Stimulated activated CD8-positive, alpha-beta memory T cell treated with anti-CD3 and anti-CD28 coated beads, Interleukin-4, amount 100 ng/mL, for 24 hours (primary cell): ENCODE measurements at places on chromosomes 3 and 15.
A peak's percentile ranks its signal among the peaks of the same experiment; 100 is the strongest.

GRCh38 chr15:79028411-79028964, 62.1 kb downstream of the RASGRF1 start:
- no peak for DNase-seq

DNA sequence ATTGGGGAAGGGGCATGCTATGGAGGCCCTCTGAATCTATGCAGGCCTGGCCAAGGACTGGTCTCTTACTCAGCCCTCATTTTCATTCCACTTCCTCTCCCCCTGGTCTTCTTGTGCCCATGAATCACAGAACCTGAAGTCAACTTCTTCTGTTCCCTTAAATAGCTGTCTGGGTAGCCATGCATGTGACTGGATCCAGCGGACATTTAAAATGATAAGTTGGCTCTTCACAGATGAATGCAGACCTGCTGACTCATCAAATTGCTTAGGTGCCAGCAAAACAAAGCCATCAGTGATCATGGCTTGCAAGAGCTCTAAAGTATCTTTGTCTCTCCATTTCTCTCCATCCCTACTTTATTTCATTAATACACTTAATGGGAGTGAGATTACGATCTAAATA, 90.1 kb upstream of the CADPS start:
- DNase-seq, result no peak

DNA sequence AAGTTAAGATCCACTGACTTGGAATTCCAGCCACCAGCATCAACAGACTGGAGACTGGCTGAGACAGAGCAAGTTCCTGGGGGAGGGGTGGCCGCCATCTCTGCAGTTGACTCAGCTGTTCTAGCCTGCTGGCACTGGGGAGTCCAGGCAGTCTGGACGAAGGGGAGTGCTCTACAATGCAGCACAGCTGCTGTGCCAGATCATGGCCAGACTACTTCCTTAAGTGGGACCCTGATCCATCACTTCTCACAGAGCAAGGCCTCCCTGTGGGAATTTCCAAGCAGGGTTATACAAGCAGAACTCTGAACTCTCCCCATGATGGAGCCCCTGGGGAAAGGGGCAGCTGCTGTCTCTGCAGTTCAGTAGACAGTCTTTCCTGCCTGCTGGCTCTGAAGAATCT, 35.2 kb downstream of the PYGO1 start:
- no peak for DNase-seq

GRCh38 chr3:26281284-26281985, 341.1 kb upstream of the LRRC3B start:
- no peak for DNase-seq

DNA sequence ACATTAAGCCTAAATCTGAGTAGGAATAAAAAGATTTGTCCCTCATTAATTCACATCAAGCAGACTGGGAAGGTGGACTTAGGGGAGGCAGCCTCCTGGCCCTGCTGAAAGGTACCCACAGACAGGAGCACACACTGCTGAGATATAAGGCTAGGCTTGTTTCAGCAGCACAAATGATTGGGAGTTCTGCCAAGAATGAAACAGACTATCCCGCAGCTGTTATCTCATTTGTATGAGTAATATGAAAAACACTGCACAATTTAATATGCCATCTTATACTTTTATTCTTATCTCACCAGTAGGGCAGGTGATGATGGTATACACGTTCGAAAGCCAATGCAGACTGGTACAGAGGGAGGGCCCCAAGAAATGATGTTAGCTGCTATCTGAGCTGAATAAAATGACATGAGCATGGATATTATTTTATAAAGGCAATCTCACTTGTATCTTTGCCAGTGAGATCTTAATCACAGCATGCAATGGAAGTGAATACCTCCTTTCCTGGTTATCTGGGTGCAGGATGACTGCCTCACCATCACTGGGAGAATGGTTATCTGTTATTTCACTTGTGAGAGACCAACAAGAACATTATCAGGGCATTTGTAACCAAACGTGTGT, 258.7 kb upstream of the PPP2R3A start:
- DNase-seq, result no peak

DNA sequence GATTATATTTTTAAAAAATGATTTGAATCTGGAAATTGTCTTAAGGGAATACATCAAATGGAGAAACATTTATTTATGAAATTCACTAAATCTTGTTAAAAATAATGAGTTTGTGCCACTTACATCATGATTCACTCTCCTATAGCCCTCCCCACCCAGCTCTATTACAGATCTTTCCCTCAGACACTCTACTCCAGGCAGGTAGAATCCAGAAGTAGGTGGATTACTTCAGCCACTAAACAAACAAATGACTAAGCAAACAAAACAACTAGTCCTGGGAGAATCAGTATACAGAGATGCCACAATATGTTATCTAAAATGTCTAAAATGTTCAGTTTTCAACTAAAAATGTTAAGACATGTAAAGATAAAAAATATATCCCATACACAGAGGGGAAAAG, 608.1 kb upstream of the UBE2E2 start:
- DNase-seq, result no peak

DNA sequence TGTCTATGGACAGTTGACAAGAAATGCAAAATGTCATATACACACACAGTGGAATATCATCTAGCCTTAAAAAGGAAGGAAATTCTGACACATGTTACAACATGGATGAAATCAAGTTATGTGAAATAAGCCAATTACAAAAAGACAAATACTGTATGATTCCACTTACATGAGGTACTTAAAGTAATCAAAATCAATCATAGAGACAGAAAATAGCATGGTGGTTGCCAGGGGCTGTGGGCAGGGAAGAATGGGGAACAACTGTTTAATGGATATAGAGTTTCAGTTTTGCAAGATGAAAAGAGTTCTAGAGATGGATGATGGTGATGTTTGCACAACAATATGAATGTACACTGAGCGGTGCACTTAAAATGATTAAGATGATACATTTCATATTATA, 613.8 kb upstream of the ZNF385D start:
- DNase-seq, result no peak

DNA sequence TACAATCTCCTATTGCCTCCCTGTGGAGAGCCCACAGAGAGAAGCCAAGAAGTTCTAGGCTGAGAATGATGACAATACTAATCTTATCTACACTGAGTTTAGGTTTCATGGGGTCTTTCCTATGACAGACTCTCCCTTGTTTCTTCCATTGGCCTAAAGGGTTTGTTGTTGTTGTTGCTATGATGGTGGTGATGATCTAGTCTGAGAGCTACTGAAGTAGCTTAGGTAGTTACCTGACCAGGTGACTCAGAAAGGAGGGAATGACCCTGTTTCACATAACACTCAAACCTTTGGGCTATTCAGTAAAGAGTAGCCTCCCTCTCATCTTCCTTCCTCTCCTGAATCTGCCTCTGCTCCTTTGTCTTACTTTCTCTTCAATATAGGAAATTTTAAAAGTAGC, 170.2 kb downstream of the GMNC start:
- no peak for DNase-seq

DNA sequence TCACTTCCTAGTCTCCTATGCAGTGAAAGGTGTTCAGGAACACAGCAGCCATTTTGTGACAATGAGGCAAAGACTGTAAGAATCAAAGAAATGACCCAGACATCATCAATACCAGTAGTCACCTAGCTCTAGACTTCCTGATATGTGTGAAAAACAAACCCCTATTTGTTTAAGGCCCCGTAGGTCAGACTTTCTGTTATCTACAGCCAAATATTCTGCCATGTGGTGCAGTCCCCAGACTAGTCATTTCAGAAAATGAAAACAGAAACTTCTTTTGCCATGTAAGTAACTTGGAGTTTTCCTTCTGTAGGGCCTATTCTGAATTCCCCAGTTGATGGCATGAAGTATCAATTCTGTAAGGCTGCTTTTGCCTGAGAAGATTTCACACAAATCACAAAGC, 181.7 kb upstream of the SNTN start:
- DNase-seq, result no peak

- DNase-seq, result no peak
These were observed 80.1 kb downstream of the AQR start for GRCh38 chr15:34889476-34889875.

- DNase-seq, result no peak
These were observed 59.9 kb upstream of the LRTM1 start for GRCh38 chr3:54987719-54988118.

DNA sequence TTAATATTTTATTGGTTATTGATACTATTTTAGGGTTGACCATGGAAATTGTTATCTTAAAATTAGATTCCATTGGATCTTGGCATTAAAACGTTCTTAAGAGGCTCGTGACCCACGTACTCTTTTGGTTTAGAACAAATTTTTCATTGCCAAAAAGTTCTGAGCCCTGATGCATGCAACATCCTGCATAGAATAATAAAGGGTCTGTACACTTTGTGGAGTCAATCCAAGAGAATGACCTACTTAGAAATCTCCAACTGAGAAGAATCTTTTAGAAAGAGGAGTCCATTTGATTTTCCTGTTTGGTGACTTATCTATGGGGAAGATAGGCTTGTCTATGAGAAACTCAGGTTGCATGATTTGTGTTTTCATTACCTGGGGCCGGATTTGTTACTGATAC, 404.2 kb upstream of the RGMA start:
- no peak for DNase-seq

DNA sequence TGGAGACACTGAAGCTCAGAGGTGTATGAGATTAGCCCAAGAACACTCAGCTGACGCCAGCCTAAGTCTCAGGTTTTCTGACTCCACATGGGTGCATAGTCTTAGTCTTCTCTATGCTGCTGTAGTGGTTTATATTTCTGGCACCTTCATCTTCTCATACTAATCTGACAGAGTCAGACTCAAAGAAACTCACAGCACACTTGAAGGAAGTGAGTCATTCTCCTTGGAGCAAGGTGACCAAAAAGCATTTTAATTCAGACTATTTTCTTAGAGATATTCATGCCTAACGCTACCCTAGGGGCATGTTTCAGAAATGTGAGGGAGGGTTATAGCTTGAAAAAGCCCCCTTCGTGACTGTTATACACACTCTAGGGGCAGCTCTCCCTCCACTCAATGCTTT, 775.3 kb upstream of the ARPP21 start:
- DNase-seq, result no peak

DNA sequence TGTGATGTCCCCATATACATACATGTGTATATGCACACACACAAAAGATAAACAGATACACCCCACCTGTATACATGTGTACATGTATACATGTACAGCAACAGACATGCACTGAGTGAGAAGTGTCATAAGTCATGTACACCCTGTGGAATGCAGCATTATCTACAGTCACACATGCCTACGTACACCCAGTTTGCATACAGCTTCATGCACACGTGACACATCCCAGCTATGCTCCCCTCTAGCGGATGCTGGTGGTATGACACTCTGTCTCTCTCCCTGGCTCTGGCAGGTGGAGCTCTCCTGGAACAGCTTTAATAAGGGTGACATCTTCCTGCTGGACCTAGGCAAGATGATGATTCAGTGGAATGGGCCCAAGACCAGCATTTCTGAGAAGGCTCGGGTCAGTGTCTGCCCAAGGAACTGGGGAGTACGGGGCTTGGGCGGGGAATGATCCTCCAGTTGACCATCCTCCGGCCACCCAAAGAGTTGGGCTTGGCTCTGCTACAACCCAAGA, 6.3 kb downstream of the VILL start:
- peak; percentile 77 for DNase-seq

DNA sequence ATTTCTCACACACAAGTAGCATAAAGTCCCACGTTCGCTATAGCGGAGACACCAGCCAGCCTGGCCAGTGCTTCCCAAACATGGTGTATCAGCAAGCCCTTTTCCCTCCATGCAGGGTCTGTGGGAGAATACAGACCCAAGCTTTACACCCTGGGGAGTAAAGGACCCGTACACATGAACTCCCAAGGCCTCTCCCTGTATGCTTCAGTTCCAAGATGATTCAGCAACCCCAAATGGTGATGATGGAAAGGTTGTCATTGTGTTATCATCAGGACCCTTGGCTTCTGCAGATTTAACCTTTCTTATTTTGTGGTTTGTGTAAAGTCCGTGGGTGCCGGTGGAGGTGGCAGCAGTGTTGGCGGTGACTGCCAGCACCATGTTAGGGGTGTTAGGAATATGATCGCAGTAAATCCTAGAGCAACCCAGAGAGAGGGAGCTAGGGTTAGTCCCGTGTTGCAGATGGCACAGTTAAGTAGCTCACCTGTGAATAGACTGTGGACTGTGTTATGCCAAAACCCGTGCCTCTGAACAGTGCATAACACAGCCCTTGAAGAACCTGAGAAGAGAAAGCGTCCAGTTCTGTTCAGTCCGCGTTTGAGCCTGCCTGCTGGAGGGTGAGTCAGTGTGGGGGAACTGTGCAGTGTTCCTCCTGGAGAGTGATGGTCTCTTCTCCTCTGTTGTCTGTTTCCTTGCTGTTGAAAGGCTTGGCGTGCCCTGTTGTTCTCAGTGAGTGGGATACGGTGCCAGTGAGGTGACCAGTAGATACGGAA, 174.3 kb downstream of the APBA2 start:
- DNase-seq, result no peak

GRCh38 chr15:68318008-68318835, 40.7 kb downstream of the FEM1B start:
- DNase-seq, result no peak

GRCh38 chr3:4825436-4826236, 153.6 kb upstream of the BHLHE40 start:
- no peak for DNase-seq

DNA sequence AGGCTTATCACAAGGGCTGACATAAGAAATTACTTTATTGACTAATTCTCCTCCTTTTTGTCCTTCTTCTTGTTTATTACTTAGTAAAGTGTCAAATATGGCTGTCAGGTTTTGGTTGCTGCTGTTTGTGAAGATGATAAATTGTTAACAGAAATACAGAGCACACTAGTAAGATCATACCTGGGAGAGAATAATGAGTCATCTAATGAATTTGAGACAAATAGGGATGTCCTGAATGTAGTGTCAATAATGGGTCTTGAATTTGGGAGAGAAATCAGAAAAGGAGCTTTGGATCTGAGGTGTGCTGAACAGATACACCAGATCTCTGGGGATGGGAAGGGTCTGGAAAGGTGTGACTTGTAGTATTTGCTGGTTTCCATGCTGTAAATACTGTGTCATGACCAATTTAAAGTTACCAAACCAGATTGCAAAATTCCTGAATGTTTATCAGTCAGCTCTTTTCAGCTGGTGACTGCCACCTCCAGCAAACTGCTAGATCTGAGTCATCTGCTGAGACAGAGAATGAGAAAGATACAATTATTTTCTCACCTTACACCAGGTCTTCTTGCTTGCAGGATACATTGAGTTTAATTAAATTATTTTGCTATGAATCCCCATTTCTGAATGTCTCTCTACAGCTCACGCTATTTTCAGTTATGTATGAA, 76.7 kb upstream of the SATB1 start:
- no peak for DNase-seq

DNA sequence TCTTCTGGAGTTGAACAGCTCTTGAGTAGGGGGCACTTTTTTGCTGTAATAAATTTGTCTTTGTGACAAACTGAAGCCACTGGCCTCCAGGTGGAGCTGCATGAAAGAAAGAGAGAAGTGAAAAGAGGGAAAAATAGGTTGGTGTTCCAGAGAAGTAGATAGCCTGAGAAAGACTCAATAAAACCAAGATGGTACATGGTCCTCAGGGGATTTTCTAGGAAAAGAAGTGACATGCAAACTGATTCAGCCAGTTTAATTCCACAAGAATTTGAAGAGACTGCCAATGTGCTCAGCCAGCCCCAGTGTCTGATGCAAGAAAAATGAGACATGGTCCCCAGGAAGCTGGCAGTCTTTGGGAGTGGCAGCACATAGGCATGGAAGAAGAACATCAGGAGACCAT, 152.7 kb downstream of the CD47 start:
- DNase-seq, result no peak
